ENCODE measurements at places on chromosomes 3 and 15.

- DNase-seq: no peak
Observed at GRCh38 chr15:90465140-90465929, 64.4 kb upstream of the CRTC3 start.

GRCh38 chr3:188209034-188209433 is 55.1 kb downstream of the LPP start:
- no peak for DNase-seq

GRCh38 chr3:195441992-195442572 is 738 bp downstream of the ACAP2 start:
- no peak for DNase-seq

GRCh38 chr15:38860674-38861073 is 296.1 kb upstream of the RASGRP1 start:
- no peak for DNase-seq

DNA sequence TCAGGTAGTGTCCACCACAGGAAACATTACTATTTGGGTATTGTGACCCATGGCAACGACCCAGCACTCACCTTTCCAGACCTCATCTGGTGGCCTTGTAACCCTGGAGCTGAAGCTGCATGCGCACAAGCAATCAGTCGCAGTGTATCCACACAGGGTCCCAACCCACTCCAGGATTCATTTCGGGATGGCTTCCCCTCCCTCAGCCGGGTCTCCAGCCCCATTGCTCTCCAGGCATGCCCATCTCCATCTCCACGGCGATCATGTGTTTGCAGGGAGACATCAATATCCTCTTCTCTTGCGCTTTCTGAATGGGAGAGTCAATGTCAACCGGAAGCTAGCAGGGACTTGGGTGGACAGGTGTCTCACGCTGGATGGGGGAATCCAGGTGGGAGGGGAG is 35.2 kb downstream of the GOLGA6L2 start:
- no peak for DNase-seq

DNA sequence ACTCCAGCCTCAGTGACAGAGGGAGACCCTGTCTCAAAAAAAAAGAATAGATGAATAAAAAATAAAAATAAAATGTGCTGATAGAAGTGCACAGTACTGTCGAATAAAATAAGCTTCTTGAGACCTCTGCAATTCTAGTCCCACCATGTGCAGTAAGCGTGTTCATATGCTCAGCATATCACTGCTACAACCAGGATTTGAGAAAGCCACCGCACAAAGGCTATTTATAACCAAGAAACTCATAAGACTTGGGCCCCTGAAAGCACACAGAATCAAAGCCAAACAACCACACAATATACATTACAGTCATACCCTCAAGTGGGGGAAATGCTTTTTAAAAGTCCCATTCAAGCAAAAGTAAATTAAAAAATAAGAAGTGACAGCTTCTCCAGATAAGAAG is 56.5 kb upstream of the FXR1 start:
- no peak for DNase-seq

Data from AG09319 (cell line).